ENCODE measurements at places on chromosomes 6 and 20.

GRCh38 chr20:47875297-47876025 is 90.2 kb upstream of the SULF2 start:
- DNase-seq = no peak

DNA sequence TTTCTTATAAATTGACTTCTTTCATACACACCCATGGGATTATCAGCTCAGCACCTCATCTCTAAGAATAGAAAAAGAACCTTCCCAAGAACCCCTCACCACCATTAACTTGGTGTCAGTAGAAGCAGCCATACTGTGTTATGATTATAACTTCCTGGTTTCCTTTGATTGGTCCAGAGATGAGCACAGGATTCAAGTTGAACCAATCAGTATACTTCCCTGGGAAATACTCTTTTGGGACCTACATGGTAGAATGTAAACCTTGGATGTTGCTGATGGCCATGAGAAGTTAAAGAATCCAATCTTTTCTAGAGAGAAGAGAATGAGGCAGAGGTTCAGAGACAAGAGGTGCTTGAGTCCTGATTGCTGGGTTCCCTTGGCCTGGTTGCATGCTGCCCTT is 190.8 kb downstream of the BMP7 start:
- no peak for DNase-seq

- no peak for DNase-seq
These were observed 90.2 kb upstream of the EEF1E1 start for GRCh38 chr6:8192597-8192996.

DNA sequence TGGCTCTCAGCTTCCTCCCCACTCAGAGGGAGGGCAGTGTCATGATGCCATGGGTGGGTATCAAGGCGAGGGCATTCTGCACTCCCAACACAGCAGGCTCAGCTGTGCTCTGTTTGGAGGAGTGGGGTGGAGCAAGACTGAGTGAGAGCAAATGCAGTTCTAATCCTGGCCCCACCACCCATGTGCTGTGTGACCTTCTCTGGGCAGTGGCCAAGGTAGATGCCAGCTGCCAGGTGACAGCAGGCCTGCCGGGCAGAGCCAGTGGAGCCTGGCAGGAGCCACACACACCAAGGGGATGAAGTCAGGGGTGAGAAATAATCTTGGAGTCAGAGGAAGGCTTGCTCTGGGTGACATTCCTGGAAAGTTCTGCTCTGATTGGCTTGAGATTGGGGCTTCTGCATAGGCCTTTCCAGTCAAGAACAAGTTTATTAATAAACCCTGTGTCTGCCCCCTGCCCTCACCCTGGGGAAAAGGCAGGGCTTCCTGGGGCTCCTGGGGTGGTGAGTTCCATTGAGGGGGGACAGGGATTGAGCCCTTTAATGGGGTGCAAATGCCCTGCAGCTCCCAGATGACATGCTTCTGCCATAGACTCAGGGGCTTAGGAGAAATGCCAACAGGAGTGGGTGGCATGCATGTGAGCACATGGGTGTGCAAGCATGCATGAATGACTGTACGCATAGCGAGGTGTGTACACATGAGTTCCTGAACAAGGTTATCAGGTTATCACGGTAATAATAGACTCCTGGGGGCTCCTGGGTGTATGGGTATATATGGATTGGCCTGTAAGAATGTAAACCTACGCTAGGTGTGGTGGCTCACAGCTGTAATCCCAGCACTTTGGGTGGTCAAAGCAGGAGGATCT is 134.2 kb downstream of the MRPL14 start:
- no peak for DNase-seq

GRCh38 chr20:34628026-34628425 is 48.9 kb downstream of the PIGU start:
- no peak for DNase-seq

DNA sequence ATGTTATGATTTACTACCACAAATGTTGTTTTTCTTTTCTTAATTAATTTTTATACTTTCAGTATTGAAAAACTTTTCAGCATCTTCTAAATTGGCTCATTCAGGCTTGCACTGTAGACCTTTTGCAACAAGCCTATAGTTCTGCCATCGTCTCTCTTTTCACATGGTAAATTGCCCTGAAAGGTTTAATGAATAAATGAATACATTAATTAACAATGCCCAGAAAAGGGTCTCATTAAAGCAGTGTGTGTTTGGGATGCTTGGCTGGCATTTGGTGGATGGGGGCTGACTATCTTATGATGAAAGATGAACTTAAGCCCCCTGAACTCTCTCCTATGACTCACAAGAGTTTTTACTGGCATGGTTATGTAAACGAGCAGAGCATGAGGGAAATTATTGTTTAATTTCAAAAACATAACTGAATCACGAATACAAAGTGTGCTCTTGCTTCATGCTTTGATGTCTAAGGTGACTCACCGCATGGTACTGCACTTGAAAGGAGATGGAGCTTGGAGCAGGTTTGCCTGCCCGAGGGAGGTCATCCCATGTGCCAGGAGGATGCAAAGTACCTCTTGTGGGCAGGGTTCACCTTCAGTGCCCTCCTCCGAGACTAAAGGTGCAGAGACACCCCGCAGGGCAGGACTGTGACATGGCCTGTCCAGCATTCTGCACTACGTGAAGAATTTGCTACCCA is 13.8 kb upstream of the PCK1 start:
- DNase-seq = no peak

- no peak for DNase-seq
These were observed 2.1 kb upstream of the DIDO1 start for GRCh38 chr20:62928246-62928939.

- no peak for DNase-seq
These were observed 12.3 kb downstream of the DDX27 start for GRCh38 chr20:49231471-49231870.

GRCh38 chr6:11346516-11346915 is 114.0 kb upstream of the NEDD9 start:
- no peak for DNase-seq

- DNase-seq = no peak
These were observed 40.8 kb downstream of the PKIB start for GRCh38 chr6:122651031-122651430.

- DNase-seq = no peak
These were observed 147.5 kb upstream of the FKBP1C start for GRCh38 chr6:63063631-63064271.

- DNase-seq = no peak
These were observed 29.9 kb upstream of the SMOC2 start for GRCh38 chr6:168411130-168411529.

GRCh38 chr20:59173938-59174491 is 10.4 kb downstream of the ZNF831 start:
- DNase-seq = no peak

GRCh38 chr6:150566486-150566885 is 33.2 kb upstream of the PLEKHG1 start:
- DNase-seq = no peak

DNA sequence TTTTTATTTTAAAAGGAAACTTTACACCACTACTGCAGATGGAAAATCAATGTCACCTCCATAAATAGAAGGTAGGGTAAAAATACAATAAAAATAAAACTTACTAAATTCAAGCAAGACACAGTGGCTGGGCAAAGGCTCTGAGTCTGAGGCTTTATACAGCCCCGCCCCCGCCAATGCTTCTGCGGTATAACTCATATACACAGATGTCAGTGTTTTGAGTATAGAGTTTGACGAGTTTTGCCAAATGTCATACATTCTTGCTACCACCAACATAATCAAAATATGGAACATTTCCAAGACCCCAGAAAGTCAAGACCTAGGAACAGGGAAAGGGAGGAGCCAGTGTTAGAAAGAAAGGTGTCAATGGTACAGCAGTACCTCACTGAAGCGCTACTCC is 12.8 kb downstream of the NFATC2 start:
- peak; percentile 86 for DNase-seq

DNA sequence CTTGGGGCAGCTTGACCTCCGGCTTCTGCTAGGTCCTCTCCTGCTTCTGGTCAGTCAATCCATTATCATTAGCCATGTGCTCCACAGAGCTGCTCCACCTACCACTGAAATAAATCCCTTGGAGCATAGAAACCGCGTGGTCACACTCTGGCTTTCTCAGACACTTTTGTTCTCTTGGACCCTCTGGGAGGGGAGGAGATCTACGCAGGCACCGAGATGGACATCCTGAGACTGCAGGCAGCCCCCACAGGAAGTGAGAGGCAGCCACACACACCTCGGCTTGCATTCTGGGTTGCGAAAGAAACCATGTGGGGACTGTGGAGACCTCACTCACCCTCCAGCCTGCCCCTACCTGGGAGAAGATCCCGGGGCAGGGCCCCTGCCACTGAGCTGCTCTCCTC is 79.5 kb downstream of the FYN start:
- DNase-seq = no peak

DNA sequence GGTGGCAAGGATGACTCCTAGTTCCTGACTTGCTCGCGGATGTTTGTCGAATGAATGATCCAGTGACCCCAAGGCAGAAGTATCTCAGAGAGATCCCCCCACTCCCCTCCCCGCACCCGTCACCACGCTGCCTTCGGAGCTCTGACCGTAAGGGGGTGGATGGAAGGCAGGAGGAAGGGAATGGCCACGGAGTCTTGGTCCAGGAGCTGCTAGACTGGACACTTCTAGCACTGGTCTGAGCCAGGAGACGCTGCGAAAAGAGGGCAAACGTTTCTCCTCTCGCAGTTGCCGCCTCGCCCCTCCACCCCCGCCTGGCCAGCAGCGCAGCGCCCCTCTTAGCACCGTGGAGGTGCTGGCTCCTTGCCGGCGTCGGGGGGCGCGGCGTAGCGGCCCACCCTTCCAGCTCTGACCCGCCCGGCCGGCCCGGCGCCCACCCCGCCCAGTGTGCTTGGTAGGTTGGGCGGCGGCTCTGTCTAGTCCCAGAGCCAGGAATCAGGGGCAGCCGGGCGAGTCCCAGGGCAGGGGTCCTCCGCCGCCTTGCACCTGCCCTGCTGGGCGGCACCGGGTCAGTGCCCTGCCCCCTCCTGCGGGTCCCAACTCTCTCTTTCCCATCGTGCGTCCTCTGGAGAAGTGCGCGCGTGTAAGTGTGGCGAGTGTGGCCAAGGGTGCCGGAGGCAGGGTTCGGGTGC is 2.4 kb upstream of the DBNDD2 start:
- no peak for DNase-seq

GRCh38 chr6:54719633-54720032 is 126.9 kb upstream of the FAM83B start:
- DNase-seq = no peak

DNA sequence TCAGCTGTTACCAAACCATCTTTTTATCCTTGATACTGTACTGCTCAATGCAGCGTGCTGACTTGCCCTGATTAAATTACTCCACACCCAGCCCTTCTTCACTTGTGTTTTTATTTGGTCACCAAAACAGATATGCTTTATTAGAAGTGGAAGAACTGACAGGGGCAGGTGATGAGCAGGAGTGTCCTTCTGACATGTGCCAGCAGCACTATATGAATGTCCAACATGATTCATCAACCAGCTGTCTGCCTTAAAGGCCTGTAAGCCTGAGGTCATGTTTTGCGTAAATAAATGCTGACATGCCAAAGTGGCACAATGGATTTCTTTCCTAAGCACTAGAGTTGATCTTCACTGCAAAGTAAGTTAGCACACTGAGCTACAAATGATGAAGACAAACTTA is 15.4 kb downstream of the POPDC3 start:
- DNase-seq = no peak

- no peak for DNase-seq
These were observed 182.1 kb downstream of the ANKRD60 start for GRCh38 chr20:58046311-58046710.

GRCh38 chr6:30013291-30013922 is 47.7 kb upstream of the POLR1H start:
- peak; percentile 61 for DNase-seq

DNA sequence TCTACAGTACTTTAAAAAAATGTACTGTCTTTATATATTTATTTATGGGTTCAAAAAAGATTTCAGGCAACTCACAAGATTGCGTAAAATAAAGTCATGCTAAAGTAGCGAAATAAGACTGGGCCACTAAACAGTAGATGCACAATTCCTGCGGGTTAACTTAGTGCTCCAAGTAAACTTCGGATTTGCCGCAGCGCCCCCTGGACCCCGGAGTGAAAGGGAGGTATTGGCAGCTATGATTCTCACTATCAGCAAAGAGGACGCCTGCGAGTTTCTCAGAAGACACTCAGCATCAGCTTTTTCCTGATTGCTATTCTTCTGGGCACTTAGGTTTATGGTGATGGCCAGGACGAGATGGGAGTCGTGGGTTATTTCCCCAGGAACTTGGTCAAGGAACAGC is 1.4 kb downstream of the OTOR start:
- DNase-seq = no peak

GRCh38 chr20:15257569-15257870 is 920.1 kb upstream of the FLRT3 start:
- DNase-seq = no peak

GRCh38 chr6:154604119-154604518 is 93.6 kb upstream of the CNKSR3 start:
- DNase-seq = no peak

DNA sequence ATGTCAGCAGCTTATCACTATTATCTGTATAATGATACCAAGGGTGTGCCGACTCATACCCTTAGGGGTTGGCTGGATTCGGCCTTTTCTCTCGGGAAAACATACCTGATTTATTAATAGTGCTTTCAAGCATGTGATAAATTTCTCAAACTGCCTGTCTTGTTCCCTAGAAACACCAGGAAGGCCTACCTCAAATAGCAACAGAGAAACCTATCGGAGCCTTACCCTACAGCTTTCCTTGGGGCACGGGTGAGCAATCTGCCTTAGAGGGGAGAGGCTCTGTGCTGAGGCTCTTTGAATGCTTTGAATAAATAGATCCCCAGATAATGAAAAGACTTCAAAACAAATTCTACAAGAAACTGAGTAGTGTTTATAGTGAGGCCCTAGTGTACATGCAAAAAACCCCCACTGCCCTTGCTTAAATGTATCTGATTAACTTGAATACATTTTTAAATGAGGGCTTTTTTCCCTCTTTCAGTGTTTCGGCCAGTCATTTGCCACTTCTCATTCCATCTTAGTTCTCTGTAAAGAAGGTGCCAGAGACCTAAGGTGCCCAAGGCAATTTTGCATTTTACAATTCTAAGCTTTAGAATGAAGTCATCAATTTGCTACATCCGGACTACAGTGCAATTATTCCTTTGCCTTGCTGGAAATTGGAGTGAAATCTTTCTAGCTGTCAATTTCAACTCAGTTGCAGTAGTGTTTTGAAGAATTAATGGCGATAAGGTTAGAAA is 320.1 kb downstream of the ESR1 start:
- no peak for DNase-seq

GRCh38 chr6:47028835-47029360 is 13.2 kb downstream of the ADGRF1 start:
- DNase-seq = no peak

DNA sequence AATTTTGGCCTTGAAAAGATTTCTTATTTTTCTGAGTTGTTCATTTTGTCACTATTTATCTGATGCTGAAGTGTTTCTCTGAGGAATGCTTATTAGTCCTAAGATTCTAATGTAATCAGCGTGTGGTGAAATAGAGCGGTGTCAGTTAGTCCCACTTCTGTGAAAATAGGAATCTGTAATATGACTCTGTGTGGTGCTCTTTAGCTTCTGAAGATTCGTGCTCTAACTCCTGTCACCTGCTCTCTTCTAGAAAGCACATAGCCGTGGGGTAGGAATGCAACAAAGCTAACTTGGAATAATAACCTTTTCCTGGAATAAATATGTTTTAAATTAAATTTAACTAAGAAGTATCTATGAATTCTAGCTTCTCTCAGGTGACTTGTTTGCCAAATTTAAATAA is 90.4 kb downstream of the BCKDHB start:
- DNase-seq = no peak

GRCh38 chr6:69936674-69937363 is 70.5 kb downstream of the COL19A1 start:
- no peak for DNase-seq

Measured in stimulated activated CD4-positive, alpha-beta T cell treated with anti-CD3 and anti-CD28 coated beads, Interleukin-2, amount 100 ng/mL, for 24 hours (primary cell).